Activated naive CD4-positive, alpha-beta T cell treated with anti-CD3 and anti-CD28 coated beads for 36 hours (primary cell): ENCODE measurements at places on chromosomes 7 and 10. TPM values are rescaled to one million over a fixed set of nuclear protein-coding genes. Genes with fewer than 3 reads are reported as not detected.

The FGFBP3 gene
- total RNA-seq, result 1.2 TPM

The UFSP1 gene
- 0.64 TPM for total RNA-seq

The MRLN gene
- total RNA-seq, result not detected

The STAG3 gene
- total RNA-seq, result 38.4 TPM

- no peak for DNase-seq
- no peaks in the 10 kb centered on the region for H3K27me3 ChIP-seq
- H3K27ac ChIP-seq, result no peak overlapping the region
- no peaks in the 10 kb centered on the region for H3K36me3 ChIP-seq
- H3K4me3 ChIP-seq, result no peak overlapping the region
These were observed 407.2 kb upstream of the SHH start for GRCh38 chr7:156219307-156220077.
